ENCODE measurements at places on chromosomes 3 and 15.

DNA sequence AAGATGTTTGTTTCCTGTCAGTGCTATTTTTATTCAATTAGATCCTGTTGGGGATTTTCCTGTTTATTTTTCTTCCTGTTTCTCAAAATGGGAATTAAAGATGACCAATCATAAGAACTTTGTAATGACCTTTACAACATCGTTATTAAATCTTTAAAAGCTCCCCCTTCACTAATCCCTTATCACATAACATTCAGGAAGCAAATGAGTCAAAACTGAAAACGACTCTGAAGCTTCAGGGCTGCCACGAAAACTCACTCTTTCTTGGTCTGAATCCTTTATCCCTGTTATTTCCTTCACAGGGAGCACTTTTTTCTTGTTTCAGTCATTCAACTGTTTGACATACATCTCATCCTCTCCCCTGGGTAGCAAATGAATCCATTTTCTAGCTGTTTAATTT is 75.8 kb upstream of the MB21D2 start:
- no peak for DNase-seq

GRCh38 chr3:46124216-46125177 is 83.6 kb downstream of the CCR1 start:
- DNase-seq = no peak

DNA sequence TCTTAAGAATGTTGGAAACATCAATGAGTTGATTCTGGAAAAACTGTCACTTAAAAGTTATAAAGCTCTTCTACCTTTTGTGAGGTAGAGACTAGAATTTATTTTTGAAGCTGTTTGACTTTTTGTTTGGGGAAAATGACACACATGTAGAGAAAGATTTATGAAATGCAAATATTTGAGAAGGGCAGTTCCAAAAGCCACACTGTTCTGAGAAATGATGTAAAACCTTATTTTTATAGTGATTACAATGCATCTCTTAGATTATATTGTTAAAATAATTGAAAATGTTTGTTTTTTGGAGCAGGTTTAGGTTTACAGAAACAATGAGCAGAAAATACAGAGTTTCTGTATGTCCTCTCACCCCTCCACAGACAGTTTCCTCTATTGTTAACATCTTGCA is 116.1 kb upstream of the CMC1 start:
- DNase-seq = no peak

GRCh38 chr3:14265246-14265962 is 86.8 kb downstream of the LSM3 start:
- DNase-seq = no peak

GRCh38 chr3:141280086-141280485 is 48.5 kb downstream of the PXYLP1 start:
- DNase-seq = no peak

Data from CD8-positive, alpha-beta memory T cell (primary cell).